Gastroesophageal sphincter (tissue), 4 donors: ENCODE measurements at places on chromosomes 4 and X. TPM values are rescaled to one million over a fixed set of nuclear protein-coding genes. Genes with fewer than 3 reads are reported as not detected.
A peak's percentile ranks its signal among the peaks of the same experiment; 100 is the strongest.

TIMP1 gene
- 135 TPM for total RNA-seq

- ATAC-seq = no peak
Measured at GRCh38 chrX:138648568-138648967, 62.9 kb downstream of the FGF13 start.

- peak; percentile 34 for ATAC-seq
Measured at GRCh38 chrX:71637253-71637618, 18.9 kb upstream of the CXCR3 start.

GRCh38 chr4:20506827-20507226, 193.4 kb upstream of the PACRGL start:
- ATAC-seq = peak; percentile 51

- no peak for ATAC-seq
Measured at GRCh38 chr4:155952501-155952901, 1.2 kb downstream of the CTSO start.

OPRPN gene
- total RNA-seq = not detected

FAM9C gene
- not detected for total RNA-seq

CT45A10 gene
- not detected for total RNA-seq

DNA sequence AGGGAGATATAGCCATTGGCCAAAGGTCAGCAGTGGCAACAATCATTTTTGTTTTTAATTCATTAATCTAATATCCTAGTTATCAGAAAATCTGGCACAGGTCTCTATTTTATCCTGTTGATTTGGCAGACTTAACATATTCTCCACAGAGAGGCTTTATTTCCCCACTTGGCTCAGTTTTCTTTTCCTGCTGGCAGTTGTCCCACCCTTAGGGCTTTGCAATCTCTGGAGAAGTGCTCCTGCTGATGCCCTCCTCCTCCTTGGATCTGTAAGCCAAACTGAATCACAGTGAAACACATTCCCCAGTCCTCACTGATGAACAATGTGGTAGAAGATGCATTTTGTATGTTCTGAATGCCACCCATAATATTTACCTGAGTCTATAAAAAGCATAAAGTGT, 889.7 kb downstream of the PDHA2 start:
- no peak for ATAC-seq

CXorf65 gene
- total RNA-seq = not detected

GRCh38 chr4:165563851-165564250, 185.0 kb downstream of the CPE start:
- no peak for ATAC-seq

DTHD1 gene
- total RNA-seq = 0.81 TPM

- no peak for ATAC-seq
Measured at GRCh38 chr4:144499777-144500176, 146.2 kb upstream of the HHIP start.

DNA sequence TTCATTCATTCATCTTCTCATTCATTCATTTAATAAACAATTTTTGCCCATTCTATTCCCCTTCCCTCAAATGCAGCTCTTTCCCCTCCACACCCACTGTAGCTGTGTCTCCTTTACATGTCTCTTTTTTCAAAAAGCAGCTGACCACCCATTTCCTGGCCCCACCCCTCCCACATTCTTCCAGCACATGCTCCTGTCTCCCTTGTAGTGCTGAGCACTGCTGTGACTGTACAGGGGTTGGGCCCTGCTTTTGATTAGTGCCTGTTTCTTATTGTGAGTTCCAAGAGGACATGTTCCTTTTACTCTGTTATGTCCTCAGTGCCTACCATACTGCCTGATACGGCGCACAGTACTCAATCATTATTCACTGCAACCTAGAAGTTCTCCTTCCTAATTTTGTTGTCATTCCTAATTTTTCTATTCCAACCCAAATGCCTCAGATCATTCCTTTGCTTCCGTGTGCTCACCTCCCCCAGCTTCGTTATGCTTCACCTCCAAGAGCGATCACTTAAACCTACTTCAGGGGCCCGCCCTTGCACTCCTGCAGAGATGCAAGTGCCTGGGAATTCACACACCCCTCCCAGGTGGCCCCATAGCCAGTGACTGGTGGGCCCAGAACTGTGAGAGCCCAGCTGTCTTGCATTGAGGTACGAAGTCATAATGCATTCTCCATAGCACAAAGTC, 152.2 kb downstream of the STK32B start:
- no peak for ATAC-seq

DNA sequence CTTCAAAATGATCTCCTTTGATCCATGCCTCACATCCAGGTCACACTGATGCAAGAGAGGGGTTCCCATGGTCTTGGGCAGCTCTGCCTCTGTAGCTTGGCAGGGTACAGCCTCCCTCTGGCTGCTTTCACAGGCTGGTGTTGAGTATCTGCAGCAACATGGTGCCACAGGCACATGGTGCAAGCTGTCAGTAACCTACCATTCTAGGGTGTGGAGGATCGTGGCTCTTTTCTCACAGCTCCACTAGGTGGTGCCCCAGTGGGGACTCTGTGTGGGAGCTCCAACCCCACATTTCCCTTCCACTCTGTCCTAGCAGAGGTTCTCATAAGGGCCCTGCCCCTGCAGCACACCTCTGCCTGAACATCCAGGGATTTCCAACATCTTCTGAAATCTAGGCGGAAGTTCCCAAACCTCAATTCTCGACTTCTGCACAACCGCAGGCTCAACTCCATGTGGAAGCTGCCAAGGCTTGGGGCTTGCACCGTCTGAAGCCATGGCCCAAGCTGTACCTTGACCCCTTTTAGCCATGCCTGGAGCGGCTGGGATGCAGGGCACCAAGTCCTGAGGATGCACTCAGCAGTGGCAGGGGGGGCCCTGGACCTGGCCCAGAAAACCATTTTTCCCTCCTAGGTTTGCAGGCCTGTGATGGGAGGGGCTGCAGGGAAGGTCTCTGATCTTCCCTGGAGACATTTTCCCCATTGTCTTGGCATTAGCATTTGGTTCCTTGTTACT, 137.8 kb upstream of the NUDT6 start:
- no peak for ATAC-seq

HTR2C gene
- total RNA-seq = not detected

DDX53 gene
- not detected for total RNA-seq

GRCh38 chr4:107147873-107148272, 111.8 kb upstream of the DKK2 start:
- ATAC-seq = no peak

ADRA2C gene
- total RNA-seq = 3.6 TPM

DNA sequence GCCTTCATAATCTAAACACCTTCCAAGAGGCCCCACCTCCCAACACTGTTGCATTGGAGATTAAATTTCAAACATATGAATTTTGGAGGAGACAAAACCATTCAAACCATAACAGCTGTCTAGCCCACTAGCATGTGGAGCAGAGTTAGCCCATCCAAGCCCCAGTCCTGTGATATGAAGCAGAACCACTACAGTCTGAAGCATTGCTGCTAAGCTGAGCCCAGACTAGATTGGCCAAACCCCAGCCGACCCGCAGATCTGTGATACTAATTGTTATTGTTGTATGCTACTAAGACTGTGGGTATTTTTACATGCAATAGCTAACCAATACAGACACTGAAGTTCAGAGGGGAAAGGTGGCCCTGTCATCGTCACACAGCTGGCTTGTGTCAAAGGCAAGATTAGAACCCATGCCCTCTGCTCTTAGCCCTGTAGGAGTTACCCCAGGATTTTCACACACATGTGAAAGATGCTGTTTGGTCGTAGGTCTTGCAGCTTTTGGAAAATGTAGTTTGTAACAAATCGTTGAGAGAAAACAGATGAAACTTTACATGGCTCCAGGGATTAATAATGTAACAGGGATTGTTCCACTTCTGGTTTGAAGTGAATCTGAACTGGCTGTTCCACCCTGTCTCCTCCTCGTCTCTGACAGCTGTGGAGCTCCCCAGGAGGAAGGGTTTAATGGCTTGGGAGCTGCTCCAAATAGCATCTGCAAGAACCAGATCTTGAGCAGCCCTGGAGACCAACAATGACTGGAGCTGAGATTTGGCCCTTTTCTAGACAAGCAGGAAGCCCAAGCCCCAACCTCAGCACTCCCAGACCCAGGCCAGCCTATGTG, 517.5 kb downstream of the MID1IP1 start:
- no peak for ATAC-seq

CCDC158 gene
- total RNA-seq = 2.6 TPM

LEF1 gene
- not detected for total RNA-seq

- ATAC-seq = no peak
Measured at GRCh38 chr4:81881855-81882621, 410.3 kb upstream of the RASGEF1B start.

DNA sequence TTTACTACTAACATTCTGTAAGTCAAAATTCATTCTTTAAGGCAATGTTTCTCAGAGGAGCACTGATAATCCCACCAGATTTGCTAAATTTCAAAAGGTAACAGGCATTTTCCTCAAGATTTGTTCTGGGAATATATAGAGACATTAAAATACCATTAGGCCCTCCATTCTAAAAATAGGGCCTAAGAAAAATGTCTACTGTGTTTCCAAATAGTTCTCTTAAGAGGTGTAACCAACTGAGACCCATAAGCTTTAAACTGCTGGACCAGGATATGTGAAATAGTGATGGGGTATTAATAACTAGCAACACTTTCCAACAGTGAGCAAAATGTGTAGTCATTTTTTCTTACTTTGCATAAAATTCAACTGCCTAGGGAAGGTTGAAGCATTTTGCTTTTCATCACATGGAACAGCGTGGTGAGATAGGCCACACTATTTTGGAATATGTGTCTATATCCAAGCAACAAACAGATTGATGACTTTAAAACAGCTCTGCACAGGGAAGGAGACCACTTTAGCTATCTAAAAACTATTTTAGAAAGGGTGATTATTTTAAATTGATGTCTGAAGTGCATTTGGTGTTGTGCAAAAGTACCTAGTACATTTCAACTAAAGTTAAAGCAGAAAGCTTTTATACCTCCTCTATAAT, 89.9 kb downstream of the CORIN start:
- no peak for ATAC-seq

DNA sequence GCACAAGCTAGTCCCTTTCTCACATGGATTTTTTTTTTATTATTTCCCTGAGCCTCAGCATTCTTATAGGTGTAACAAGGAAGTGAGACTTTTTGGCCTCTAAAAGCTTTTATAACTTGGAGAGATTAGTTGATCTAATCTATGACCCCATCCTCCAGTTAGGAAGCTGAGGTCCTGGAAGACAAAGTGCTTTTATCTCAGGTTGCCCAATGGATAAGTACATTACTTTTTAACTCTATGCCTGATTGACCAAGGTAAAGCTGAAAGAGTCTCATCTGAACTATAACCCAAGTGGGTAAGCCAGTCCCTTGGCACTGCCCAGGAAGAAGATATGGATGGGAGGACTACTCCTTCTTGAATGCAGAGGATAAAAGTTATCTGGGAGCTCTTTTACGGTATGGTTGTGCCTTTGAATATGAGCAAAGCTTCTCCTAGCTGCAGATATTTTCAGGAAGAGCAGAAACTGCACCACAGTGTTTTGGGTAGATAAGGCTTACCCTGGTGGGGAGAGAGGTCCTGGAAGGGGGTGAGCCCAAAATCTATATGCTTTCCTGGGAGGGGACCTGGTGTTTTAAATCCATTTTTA, 40.2 kb downstream of the VSIG4 start:
- ATAC-seq = no peak

GRCh38 chr4:56282004-56282403, 105.3 kb downstream of the AASDH start:
- ATAC-seq = no peak

SRPK3 gene
- not detected for total RNA-seq

- ATAC-seq = no peak
Measured at GRCh38 chr4:14410516-14410915, 591.8 kb upstream of the CPEB2 start.

GRCh38 chr4:123786920-123787319, 390.3 kb downstream of the SPRY1 start:
- ATAC-seq = peak; percentile 23

DNA sequence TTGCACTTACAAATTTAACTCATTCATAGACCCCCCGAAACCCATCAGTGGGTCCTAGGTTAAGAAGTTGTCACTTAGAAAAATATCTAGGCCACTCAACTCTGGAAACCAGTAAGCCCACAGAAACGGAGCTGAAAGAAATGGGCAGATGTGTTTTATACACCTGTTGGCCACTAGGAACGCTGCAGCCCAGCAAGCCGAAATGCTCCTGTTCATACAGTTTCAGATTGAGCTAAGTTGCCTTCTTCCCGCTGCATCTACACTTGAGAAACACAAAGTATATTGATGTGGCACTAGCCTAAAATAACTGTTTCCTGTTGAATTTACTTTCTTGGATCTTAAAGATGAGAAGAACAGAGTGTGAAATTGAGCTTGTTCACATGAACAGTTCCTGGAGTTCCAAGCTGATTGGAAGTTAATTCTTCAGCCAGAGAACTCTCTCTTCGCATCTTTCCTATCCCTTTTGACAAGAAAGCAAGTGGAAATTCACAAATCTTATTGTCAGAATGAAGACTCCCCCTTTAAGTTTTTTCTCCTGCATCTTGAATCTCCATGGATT, 174.1 kb downstream of the RBMX2 start:
- ATAC-seq = no peak

HSFX1 gene
- 1.8 TPM for total RNA-seq

DNA sequence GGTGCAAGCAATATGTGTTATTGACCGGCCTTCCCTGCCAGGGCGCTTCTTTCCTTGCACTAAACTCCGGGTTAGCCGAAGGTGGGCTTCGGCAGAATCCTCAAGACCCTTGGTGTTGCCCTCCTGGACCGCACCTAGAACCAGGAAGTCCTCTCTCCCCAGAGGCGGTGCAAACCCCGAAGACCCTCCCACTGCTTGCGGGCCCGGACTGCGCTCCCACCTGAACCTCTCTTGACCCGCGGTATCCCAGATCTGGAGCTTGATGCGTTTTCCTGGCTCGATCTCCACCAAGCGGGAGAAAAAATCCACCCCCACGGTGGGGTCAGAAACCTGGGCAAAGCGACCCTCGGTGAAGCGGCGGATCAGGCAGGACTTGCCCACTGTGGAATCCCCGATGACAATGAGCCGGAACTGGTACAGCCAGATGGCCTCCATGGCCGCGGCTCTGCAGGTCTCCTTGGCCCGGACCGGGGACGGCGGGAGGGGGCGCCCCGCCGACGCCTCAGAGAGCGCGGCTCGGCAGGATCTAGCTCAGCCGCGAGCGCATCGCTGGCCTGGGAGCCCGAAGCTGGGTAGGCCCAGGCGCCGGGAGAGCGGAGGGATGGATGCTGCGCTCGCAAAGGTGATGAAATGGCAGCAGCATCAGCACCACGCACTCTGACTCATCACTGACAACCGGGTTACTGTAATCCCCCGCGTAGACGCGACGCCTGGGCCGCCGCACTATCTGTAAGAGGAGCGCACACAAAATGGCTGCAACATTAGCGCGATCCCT, at the start of gene RAB39B:
Gene RAB39B, minus strand, starts transcription at position 638 of the 775 bp plus-strand sequence. Its CDS starts 203 bp downstream, at position 435.
- peak; percentile 46 for ATAC-seq

GRCh38 chr4:162921178-162921785, 245.4 kb downstream of the NAF1 start:
- no peak for ATAC-seq

GDPD2 gene
- total RNA-seq = 0.35 TPM

PCYT1B gene
- 1.6 TPM for total RNA-seq
